Right cardiac atrium (tissue), 5 donors: ENCODE measurements at places on chromosomes 4 and X. TPM values are rescaled to one million over a fixed set of nuclear protein-coding genes. Genes with fewer than 3 reads are reported as not detected.

Gene RS1
- not detected for total RNA-seq

Gene PCDH18
- total RNA-seq: 5.3 TPM

DNA sequence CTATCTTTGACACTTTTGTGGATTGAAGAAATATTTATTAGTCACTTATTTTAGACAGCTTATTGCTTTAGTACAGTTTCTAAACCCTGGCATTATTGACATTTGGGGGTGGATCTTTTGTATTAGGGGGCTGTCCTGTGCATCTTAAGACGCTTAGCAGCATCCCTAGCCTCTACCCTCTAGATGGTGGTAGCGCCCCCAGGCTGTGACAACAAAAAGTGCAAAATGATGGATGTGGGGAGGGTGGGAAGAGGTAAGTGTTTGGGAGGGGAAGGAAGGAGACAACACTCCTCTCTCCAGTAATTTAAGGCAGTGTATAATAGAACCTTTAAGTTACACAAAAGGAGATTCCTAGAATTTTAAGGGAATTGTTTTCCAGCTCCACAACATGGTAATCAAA lies 1210.6 kb downstream of the C4orf33 start:
- no peak for DNase-seq

DNA sequence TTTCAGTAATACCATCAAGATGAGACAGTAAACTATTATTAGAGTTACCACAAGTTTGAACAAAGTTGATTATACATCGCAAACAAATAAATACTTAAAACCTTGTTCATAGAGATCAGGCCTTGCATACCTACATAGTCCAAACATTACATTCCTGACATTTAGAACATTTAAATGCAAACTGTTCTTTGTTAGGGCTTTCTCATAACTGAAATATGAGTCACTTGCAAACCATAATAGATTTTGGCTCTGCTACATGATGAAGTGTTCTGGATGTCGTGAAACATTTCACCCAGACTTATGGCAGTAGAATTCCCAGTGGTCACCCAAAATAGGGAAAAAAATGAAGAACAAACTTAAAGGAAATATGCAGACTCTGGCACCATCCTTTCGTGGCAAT lies 75.0 kb downstream of the FAT4 start:
- DNase-seq: no peak

DNA sequence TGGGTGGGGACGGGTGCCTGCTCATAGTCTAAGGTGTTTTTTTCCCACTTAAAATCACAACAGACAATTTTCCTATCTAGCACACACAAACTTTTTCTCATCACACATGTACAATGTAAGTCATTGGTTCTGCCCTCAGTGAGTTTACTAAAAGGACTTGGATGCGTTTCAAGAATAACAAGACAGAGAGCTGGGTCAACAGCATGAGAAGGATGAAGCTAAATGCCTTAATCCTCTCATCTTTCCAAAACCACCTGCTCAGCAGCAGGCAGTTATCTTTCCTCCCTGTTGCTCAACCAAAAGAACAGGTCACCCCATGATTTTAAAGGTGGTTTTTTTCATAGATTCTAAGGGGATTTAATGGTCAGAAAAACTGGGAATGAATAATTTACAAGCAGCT lies 40.1 kb downstream of the OFD1 start:
- DNase-seq: no peak

DNA sequence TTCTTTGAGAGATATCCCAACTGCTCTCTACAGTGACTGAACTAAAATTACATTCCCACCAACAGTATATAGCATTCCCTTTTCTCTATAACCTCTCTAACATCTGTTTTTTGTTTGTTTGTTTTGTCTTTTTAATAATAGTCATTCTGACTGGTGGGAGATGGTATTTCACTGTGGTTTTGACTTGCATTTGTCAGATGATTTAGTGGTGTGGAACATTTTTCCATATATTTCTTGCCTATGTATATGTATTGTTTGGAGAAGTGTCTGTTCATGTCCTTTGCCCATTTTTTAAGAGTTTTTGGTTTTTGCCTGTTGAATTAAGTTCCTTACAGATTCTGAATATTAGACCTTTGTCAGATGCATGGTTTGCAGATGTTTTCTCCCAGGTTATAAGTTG lies 9.0 kb downstream of the USO1 start:
- no peak for DNase-seq
